ENCODE measurements at places on chromosomes 6 and 20.

DNA sequence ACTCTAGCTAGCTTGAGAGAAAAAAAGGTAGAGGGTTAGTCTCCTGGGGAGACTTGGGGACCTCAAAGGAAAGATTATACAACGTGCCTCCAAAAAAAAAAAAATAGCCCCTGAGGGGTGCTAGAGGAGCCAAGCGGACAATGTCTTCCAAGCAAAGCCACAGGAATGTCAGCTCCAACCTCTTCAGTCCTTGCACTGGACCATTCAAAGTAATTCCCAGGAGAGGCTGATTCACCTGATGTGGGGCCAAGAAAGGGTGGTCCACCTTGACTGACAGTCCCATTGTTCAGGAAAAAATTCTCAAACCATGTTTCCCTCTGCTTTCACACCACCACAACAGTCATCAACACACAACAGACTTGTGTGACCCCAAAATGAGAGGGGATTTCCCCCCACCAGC is 30.7 kb downstream of the ASIP start:
- no peak for DNase-seq

DNA sequence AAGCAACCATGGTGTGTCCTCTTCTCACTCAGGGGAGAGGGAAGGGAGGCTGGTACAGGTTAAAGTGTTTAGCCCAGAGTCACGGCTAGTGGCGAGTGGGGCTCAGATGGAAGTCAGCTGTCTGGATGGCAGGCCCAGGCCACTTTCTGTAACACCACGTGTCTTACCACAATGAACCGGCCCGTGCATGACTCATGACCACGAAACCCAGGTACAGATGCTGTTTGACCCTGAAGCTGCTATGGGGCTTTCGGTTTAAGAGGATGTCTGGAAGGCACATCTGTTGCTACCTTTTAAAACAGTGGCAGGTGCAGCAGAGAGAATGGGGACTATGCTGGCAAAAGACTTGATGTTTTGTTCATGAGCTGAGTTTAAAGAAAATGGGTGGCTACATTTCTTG is 36.5 kb upstream of the MPC1 start:
- DNase-seq: no peak

GRCh38 chr6:85135376-85136094 is 314.3 kb upstream of the NT5E start:
- DNase-seq: no peak

DNA sequence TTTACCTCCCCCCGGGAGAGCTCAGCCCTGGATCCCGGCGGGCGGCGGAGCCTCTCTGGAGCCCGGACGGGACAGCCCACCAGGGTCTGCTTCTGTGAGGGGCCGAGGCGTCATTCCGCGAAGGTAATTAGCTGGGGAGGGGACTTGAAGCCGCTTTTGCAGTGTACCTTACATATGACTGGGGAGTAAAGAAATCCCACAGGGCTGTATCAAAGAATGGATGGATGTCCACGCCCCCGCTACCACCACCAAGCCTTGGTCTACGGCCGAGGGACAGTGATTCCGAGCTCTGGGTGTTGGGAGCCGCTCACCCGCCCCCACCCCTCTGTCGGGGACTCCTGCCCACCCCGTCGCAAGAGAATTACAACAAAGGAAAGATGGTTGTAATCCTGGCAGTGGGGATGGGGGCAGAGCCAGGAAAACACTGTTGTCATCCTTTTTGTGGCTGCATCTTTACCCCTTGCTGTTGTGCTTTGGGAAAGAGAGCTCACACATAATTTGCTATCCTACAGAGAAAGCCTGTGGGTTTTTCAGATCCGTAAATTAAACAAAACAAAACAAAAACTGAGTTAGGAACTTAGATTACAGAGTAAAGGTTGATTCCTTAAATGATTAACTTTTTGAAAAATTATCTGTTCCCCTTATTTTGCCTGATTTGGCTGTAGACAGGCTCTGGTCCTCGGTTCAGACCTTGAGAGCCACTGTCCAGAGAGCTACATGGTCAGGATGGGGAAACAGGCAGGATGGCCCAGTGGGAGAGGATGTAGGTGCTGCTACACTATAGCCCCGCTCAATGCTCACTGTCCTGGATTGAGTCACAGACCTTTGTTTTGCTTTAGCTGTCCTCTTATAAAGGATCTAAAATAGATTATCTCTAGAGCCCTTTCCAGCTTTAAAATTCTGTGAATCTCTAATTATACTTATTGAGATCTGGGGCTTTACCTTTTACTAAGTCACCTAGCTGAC is 997 bp upstream of the FBXO30 start:
- DNase-seq: peak; percentile 41

DNA sequence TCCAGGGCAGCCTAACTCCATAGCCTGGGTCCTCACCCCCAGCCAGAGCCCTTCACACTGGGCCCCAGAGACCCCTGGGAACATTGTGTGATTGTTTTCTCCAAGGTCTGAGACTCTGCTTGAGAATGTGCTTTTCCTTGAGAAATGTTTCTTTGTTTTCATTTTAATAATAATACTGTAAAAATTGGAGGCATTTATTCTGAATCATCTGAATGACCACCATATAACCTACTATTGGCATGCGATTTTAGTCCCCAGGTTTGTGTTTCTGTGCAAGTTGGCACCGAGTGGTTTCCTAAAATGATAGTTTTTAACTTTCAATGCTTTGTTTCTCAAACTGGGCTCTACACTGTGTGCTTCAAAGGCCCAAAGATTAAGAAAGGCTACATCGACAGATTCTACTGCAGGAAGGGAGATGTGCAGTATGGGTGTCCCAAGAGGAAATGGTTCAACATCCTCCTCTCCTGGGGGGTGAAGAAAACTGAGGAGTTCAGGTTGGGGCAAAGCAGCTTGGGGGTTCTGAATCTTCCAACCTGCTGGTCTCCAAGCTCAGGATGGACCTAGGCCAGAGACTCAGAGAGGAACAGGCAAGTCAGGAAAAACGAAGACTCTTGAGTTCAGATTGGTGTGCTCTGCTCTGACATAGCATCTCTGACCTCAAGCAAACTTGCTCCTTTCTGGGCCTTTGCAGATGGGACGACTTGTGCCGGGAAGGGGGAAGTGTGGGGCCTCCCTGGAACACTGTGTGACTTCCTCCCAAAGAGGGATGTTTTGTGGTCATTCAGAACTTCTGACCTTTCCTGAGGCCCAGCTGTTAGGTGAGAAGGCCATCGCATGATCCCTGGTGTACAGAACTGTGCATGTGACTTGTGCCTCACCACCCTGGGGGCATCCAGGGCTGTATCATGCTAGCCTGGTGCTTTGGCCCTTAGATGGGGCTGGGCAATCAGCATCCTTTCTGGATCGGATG is 31.0 kb downstream of the DAAM2 start:
- no peak for DNase-seq

DNA sequence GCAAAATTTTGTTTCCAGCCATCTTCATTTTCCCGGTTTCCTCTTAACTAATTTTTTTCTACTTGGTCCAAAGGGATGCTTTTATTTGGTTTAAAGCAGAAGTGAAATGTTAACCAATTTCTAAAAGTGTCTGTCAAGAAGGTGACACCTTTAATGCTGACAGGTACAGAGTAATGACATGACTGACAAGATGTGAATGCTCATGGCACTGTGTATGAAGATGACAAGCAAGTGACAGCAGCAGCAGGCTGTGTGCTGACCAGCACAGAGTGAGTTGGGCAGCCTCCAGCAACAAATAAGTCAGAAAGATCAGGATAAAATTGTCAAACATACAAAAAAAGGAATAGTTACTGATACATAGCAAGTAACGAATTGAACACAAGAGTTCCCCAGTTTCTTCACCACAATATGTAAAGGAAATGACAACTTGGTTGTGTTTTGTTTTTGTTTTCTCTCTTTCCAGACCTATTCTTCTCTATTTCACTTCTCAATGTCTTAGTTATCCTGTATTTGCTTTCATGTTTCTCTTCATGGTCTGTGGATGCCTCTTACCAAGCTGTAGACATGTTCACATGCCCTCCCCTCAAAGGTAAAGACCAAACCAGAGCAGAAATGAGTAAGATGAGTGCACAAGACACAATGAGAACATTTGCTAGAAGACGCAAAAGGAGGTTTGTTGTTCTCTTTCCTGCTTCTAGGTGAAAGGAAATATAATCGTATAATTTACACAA is 174.9 kb downstream of the FRK start:
- no peak for DNase-seq

GRCh38 chr20:46979603-46980241 is 85.1 kb downstream of the EYA2 start:
- DNase-seq: no peak

- no peak for DNase-seq
Observed at GRCh38 chr20:57097245-57097915, 169.1 kb downstream of the BMP7 start.

- no peak for DNase-seq
Observed at GRCh38 chr6:145723646-145724045, 11.7 kb downstream of the EPM2A start.

GRCh38 chr20:42485556-42485955 is 704.1 kb downstream of the PTPRT start:
- no peak for DNase-seq

DNA sequence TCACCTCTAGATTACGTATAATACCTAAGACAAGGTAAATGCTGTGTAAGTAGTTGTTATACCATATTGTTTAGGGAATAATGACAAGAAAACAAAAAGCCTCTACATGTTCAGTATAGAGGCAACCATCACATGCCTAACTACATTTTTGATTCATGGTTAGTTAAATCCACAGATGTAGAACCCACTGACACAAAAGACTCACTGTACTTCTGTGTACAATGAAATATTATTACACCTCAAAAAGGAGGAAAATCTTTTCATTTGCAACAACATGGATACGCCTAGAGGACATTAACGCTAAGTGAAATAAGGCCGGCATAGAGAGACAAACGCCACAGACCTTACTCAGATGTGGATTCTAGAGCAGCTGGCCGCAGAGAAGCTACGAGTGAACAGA is 50.5 kb downstream of the NINL start:
- DNase-seq: no peak

DNA sequence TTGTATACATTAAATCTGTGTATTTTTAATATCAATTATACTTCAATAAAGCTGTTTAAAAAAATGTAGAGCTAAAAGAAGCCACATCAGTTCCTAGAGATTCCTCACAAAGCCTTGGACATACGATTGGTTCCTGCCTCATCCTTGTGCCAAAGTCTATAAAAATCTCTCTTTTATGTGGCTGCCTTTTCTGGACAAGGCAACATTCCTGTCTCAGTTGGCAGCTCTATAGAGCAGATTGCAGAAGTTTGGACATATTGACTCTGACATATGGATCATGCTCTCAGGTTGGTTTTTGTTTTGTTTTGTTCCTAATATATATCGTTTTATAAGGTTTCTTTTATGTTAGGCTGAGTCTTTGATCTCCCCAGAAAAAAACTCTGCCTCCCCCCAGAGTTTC is 148.9 kb downstream of the MAFB start:
- no peak for DNase-seq

- DNase-seq: peak; percentile 46
Observed at GRCh38 chr6:91812596-91813274, 1225.9 kb upstream of the MAP3K7 start.

DNA sequence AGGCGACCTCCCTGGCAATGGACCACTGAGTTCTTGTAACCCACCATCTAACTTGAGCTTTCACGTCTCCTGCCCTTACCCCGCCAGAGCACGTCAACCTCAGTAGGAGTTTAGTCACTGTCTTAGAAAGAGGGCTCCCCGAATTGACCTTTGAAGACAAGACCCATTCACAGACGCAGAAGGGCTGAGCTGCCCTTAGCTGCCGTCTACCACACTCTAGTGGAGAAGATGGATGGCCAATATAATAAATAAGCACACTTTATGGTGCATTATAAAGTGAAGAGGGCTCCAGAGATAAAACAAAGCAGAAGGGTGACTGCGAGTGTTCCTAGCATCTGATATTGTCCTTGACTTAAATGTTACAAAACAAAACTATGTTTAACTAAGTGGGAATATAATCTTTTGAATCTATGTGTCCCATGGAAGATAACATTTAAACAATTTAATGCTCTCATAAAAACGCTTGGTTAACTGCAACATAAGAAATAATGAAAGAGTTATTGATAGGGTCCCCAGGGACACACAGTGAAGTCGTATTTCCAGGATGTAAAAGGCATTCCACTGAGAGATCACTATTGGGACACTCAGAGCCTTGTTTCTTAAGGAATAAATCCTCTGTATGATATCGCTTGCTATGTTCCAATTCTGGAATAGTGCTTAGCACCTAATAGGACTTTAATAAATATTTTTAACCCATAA is 261.1 kb downstream of the THBS2 start:
- no peak for DNase-seq

DNA sequence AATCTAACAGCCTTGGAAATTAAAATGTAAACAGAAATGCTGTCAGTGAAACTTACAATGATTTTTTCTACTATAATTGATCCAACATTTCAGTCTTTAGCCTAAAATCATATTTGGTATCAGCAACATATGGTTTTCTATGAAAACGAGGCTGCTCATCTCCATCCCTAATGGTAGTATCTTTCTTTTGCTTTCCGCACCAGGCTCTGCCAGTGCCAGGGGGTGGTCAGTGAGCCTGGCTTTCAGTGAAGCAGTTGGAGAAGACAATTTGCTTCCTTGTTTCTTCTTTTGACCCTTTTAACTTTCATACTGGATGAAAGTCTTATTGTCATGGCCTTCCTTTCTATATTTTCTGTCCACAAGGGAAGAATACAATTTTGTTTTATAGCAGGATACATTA is 258.4 kb downstream of the ARID1B start:
- DNase-seq: no peak

GRCh38 chr6:37840143-37840939 is 20.8 kb downstream of the ZFAND3 start:
- DNase-seq: no peak

DNA sequence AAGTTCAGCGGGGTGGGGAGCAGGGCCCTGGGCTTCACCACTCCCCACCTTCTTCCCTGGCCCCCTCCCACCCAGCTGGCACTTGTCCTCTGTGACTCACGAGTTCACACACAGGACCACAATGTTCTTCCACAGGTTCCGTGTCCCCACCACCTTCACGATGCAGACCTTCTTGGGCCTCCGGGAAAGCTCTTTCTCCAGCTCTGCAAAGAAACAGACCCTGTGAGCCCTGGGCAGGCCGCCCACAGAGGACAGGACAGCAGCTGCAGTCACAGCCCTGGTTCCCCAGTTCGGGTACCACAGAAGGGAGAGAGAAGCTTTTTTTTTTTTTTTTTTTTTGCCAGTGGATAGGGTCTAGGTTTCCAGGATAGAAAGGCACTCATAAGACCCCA is 30.9 kb downstream of the PSMG4 start:
- DNase-seq: no peak

DNA sequence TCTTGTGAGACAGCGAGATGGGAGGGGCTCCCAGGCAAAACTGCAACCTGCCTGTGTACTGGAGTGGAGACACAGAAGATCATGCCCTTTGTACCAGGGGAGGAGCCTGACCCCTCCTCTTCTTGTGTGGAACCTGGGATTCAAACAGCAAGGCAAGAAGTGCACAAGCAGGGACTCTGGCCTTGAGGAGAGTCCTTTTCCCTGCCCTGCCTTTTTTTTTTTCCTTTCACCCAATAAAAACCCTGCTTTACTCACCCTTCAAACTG is 251.8 kb upstream of the OPRM1 start:
- no peak for DNase-seq

GRCh38 chr6:119172824-119173223 is 94.4 kb upstream of the FAM184A start:
- peak; percentile 73 for DNase-seq

All from hindlimb muscle (tissue), 1 donor.